Effector CD8-positive, alpha-beta T cell (primary cell): ENCODE measurements at places on chromosomes 6 and 20.

DNA sequence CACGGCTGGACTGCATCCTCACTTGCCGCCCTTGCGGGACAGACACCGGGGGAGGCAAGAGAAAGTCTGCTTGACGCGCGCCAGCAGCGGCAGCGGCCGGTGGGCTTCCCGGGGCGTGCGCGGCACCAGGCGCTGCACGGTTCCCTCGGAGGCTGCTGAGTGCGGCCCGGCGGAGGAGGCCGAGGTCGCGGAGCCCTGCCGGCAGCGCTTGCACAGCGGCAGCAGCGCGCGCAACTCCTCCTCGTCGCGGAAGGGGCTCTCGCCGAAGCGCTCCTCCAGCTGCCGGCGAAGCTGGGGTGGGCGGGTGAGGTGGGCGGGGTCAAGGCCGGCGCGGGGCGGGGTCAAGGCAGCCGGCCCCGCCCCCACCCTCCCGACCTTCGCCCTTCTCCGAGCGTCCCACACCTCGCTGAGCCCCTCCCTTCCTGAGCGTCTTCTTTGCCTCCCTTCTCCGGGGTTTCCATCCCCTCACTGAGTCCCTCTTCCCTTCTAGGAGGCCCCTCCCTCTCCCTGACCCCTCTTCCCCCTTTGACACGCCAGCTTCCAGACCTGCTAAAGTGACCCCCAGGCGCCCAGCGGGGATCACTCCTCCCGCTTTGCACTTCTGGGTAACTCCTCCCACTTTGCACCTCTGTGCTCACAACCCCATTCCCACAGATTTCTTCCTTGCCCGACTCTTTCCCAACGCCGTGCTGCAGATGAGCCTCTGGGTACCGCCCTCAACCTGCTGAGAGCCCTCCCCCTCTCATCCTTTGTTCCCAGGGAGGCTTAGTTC lies 8.8 kb downstream of the DUSP15 start:
- peak; percentile 50 for DNase-seq

GRCh38 chr20:20710443-20711315 lies 1.8 kb downstream of the RALGAPA2 start:
- DNase-seq = no peak

GRCh38 chr6:144086959-144087358 lies 8.4 kb downstream of the SF3B5 start:
- no peak for DNase-seq

DNA sequence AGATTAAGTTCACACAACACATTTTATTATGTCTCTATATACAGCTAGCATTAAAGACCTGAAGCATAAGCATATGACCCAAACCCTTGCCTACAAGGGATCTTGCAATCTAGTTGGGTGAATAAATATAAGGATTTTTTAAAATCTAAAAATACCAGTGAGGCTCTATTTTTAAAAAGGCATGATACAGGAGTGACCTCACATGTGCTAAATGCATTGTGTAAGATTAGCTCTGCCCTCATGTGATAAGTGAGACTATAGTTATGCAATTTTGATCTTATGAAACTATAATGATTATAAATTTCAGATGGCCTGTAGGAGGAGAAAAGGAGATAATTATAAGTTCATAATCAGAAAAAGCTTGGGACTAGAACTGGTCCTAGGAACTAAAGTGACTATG lies 451.0 kb upstream of the MAN1A1 start:
- DNase-seq = no peak

- DNase-seq = no peak
Measured at GRCh38 chr6:126181173-126181741, 158.7 kb upstream of the CENPW start.

DNA sequence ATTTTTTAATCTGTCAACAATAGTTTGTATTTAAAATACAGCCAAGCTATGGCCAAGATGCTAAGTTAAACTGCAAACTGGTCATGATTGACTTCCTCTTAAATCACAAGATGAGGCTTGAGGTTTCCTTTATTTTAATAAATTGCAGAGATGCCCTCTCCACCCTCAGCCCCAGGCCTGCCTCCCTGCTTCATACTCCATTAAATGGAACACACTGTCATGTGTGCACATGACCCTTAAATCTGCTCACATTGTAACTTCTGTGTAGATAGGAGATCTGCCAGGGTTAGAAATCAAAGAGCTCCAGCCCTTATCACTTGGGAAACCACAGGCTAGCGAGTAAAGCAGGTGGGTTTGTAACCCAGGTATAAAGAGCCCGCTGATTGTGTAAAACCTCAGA lies 20.8 kb downstream of the DUSP22 start:
- DNase-seq = no peak

DNA sequence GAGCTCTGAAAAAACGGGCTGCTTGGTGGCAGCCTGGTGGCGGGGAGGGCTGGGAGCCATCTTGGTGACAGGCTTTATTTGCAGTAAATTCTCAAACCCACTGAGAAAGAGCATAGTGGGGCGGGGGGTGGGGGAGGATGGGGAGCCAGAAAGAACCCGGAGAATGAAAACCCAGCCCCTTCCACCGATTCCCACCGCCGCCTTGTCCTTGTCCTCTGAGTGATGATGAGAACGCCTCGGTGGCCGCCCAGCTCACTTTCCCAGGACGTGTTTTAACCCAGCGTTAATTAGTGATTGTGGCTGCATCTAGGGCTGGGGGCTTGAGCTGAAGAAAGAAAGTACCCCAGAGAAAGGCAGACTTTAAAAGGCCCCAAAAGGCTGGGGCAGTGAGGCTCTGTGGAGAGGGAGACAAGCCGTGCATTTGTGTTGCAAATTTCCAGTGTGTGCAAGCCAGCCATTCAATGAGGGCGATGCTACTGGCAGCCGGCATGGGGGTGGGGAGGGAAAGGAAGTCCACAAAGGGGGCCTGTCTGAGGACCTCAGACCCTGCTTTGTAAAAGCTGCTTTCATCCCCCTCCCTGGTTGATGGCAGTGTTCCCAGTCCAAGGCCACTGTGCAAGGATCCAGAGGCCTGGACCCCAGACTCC lies 6.2 kb upstream of the GHRH start:
- DNase-seq = no peak

- DNase-seq = no peak
Measured at GRCh38 chr20:45963059-45964005, 8.7 kb downstream of the ZNF335 start.
